ENCODE measurements at places on chromosomes 4 and X.

DNA sequence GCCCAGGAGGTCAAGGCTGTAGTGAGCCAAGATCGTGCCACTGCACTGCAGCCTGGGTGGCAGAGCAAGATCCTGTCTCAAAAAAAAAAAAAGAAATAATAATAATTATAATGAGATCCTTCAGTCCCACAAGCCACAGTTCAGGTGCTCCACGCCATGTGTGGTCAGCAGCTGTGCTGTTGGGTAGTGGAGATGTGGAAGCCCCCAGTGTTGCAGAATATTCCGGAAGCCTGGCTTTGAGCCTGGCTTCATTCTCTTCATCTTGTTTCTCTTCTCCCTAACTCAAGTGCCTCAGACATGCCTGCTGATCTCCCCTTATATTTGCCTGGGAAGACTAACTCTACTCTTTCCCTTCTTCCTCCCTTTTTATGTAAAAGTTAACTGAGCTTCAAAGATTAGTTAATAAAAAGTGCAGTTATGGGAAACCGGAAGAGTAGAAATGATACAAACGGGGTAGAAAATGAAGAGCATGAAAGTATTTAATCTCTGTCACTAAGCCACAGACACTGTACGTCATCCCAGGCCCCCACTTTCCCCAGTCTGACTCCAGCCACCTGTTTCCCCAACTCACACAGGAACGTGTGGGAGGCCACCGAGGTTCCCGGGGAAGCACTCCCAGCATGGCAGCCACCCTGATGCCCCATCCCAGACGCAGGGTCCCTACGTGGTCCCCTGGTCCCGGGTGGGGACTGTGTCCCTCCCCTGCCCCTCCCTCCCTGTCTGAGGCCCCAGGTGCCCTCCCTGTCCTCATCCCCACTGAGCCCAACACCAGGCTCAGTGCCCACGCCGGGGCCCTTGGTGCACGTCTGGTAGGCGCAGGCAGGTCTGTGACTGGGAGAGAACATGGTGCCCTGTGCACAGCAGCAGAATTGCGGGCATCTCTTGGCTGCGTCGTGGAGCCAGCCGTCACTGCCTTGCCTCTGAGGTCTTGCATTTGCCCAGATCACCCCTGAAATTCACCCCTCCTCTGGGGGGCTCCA lies 24.0 kb downstream of the PCGF3 start:
- no peak for DNase-seq

GRCh38 chr4:124783847-124784246 lies 71.3 kb upstream of the ANKRD50 start:
- no peak for DNase-seq

DNA sequence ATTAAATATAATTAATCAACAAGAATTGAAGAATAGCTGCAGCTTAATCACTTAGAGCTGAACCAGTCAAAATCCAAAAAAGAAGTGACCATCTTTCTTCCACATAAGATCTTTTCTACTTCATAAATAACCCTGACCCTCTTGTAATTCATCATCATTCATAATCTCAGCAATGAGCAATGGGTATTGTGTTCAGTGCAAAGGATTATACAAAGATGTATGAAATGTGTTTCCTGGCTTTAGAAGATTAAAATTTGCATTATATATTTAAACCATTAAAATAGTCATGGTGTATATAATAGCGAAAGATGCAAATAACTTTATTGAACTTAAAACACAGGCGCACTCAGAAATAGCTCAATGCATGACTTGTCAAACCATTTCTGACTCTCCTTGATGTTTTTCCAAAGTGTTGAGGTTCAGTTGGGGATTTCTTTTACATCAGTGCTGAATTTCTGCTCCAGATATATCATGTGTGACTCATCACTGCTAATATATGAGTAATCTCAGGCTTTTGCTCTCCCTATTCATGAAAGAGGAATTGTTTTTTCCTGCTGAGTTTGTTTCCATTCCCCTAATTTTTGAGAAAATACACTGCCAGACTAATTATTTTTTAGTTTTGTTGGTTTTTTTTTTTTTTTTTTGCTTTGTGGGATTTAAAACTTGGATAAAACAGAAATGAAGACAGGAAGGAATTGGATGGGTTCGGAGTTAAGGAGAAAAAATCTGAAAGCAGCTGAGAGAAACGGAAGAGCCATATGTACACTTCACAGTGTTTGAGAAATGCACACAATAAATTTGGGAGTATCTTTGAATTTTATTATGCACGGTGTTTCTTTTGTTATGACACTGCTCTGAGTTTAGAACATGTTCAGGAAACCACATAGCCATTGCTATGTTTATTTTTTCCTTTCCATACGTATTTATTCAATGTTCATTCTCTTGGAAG lies 290.1 kb upstream of the PCDH7 start:
- no peak for DNase-seq

DNA sequence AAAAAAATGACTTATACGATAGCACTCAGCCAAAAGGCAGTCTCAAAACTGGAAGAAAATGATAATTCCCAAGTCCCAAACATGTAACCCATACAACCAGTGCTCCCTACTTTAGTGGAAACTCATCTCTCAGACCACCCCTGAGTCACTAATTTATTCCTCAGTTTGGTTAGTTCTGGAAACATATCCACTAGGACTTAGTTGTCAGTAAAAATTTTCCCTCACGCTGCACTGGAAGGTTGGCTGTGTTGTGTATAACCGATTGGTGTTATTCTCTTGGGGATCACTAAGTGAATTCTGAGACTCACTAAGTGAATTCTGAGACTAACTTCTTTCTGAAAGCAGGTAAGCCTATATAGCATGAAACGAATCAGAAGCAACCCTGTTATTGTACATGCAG lies 48.5 kb upstream of the GAB1 start:
- no peak for DNase-seq

- DNase-seq = peak; percentile 67
Measured at GRCh38 chr4:128974136-128974581, 119.2 kb downstream of the SCLT1 start.

DNA sequence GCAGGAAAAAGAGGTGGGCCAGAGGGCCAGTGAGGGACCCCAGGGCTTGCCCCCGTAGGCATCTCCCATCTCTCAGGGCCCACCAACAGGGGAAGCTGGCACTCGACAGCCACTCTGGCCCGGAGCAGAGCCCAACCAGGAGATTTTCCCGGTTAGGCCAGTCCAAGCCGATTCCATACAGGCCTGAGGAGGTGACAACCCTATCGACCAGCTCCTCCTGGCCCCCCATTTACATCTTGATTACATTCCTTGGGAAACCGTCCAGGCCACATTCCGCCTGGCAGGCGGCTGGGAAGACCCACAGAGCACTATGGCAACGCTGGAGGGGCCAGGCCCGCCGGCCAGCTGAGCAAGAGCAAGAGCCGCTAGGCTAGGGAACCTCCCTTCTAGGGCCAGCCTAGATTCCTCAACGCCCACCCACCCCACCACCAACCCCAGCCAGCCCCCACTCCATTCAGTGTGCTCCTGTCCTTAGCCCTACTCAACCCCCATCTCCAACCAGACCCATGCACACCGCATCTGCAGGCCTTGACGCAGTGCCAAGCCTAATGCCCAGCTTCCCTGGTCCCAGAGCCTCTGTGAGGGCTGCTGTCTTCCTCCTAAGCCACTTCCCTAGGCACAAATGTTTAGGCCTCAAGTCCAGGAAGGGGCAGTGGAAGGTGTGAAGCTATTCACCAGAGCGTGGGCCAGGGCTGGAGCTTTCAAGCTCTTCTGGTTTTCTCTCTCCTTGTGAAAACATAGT lies 161.2 kb downstream of the EFNB1 start:
- DNase-seq = peak; percentile 17

GRCh38 chrX:135264206-135264605 lies 12.3 kb downstream of the ETDA start:
- DNase-seq = no peak

GRCh38 chr4:106365613-106366012 lies 3.0 kb downstream of the GIMD1 start:
- no peak for DNase-seq

DNA sequence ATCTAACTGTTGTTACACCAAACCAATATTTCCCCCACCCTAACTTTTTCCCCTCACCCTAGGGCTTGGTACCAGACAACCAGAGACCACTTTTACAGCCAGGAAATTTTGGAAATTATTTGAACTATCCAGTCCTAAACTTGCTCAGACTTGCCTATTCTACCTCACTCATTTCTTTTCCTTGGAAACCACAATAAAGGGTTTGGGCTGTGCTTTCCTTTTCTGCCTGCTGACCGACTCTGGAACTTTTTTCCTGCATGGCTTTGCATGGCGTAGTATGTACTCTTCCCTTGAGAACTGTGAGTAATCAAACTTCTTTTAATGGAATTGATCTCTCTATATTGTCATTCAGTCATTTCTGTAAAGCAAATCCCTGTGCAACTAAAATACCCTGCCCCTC lies 516.5 kb upstream of the FTHL17 start:
- no peak for DNase-seq

GRCh38 chr4:101022151-101023024 lies 324.9 kb downstream of the PPP3CA start:
- DNase-seq = no peak

DNA sequence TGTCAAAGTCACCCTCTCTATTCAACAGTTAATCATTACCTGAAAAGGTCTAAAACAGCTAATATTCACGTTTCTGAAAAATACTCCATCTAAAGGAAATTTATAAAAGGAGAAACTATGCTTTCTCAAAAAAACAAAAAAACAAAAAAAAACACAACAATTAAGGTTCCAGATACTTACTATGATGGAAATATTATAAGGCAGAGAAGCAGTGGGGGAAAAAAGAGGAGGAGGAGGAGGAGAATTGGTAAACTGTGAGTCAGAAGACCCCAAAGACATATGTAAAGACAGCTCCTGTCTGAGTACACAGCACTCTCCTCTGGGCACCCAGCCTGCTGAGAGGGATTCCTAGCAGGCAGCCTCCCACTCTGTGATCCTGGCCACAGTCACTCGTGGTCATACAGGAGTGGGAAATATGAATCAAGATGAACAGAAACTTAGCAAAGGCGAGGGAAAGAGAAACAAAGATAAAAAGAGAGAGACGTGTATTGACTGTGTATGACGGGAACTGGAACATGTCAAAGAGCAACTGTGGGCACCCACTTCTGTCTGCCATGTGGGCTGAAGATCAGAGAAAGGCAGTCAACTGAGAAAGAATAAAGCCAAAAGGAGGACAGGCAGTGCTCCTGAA lies 12.5 kb downstream of the KLHL15 start:
- no peak for DNase-seq

GRCh38 chrX:26788402-26788998 lies 572.5 kb downstream of the MAGEB5 start:
- DNase-seq = no peak

GRCh38 chrX:153970357-153971123 lies 1.1 kb downstream of the HCFC1 start:
- DNase-seq = peak; percentile 89

DNA sequence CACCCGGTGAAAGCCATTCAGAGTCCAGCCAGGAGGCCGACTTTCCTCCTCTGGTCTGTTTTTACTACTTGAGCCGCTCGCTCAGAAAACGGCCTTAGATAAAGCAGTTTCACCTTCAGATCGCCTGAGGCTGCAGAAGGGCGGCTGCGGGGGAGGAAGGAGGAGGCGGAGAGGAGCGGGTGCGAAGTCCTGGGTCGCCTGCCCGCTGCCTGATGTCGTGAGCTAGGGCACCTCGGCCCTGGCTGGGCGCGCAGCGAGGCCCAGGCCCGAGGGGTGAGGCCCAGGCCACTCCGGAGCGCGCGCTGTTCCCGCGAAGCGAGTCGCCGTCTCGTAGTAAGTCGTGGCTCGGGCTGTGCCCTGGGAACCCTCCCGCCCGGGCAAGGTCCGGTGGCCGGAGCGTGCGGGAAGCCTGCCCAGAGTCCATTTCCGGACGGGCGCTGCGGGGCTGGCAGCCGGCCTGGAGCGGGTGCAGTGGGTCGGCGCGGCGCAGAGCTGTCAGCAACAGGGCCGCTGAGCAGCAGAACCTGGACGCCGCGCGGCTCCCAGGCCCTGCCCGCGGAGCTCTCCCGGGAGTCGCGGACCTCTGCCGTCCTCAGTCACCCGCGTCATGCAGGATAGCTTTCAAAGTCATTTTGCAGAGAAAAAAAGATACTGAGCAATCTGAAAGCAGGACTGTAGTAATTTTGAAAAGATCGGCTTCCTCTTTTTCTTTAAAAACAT lies 18.6 kb downstream of the TRIM2 start:
- peak; percentile 72 for DNase-seq

DNA sequence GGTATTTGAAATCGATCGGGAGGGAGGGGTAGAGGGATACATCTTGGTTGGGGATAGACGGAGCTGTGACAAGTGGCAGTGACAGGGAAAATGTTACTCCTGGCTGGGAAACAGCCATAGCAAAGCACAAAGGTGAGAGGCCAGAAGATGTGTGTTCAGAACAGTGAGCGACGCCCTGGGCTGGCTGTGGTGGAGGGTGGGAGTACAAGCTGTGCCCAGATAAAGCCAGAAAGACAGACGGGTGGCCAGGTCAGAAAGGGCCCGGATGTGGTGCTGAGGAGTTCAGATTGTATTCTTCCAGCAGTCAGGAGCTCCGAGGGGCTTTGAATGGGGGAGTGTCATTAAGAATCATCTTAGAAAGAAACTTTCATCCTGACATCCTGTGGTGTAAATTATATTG lies 27.9 kb downstream of the CCDC149 start:
- no peak for DNase-seq

DNA sequence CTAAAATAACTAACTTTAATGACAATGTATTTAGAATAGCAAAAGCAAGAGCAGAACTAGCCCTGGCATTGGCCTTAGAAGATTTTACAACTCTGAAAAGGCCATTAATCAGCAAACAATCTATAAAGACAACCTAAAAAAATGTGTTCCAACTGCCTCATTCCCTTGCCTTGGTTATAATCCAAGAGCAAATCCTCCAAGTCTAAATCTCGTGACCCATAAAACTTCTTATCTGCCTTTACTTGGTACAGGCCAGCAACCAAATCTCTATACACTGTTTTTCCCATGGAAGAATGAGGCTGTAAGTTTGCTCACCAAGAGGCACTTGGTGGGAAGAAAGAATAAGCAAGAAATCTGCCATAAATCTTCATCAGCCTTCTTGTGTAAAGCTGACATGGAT lies 175.3 kb upstream of the MID1 start:
- DNase-seq = no peak

Measured in spinal cord (tissue), 10 donors.